Articular chondrocyte of knee joint (primary cell): ENCODE measurements at places on chromosomes 11 and 22. TPM values are rescaled to one million over a fixed set of nuclear protein-coding genes. Genes with fewer than 3 reads are reported as not detected.

The BTBD18 gene
- total RNA-seq = not detected in 2 replicates

The SPTBN2 gene
- total RNA-seq = 0.43 and 0.91 TPM in 2 replicates

The ACP2 gene
- 31.0 and 35.3 TPM in 2 replicates for total RNA-seq

The PRAME gene
- total RNA-seq = 0.13 and 0.43 TPM in 2 replicates

The TPBGL gene
- 0.11 TPM in 1 of 2 replicates, not detected in the other for total RNA-seq

The SLC1A2 gene
- 0.39 and 1.7 TPM in 2 replicates for total RNA-seq

The SPTY2D1 gene
- 22.6 and 24.6 TPM in 2 replicates for total RNA-seq

The SMIM35 gene
- total RNA-seq = not detected in 2 replicates

The RIC3 gene
- 1.2 and 1.6 TPM in 2 replicates for total RNA-seq

The SAA4 gene
- total RNA-seq = not detected in 2 replicates

The MS4A14 gene
- total RNA-seq = not detected in 2 replicates

The RCOR2 gene
- 0.65 and 0.97 TPM in 2 replicates for total RNA-seq

The CYP2D6 gene
- 0.13 and 0.22 TPM in 2 replicates for total RNA-seq

The BCO2 gene
- total RNA-seq = 1.5 and 2.0 TPM in 2 replicates

The CHADL gene
- total RNA-seq = 0.78 and 1.5 TPM in 2 replicates

The OR5B21 gene
- total RNA-seq = 0.22 TPM in 1 of 2 replicates, not detected in the other

The PDE2A gene
- 0.13 and 0.22 TPM in 2 replicates for total RNA-seq

The SPDYC gene
- not detected in 2 replicates for total RNA-seq

The TRABD gene
- 11.2 and 13.5 TPM in 2 replicates for total RNA-seq

The MS4A15 gene
- total RNA-seq = not detected in 2 replicates

The GDPD5 gene
- 19.2 and 22.1 TPM in 2 replicates for total RNA-seq

The PGA3 gene
- 0.39 and 0.54 TPM in 2 replicates for total RNA-seq

The DENND6B gene
- total RNA-seq = 3.7 and 4.4 TPM in 2 replicates

The GALNT18 gene
- total RNA-seq = 16.9 and 20.5 TPM in 2 replicates

The CRYBA4 gene
- not detected in 2 replicates for total RNA-seq

The APOBEC3F gene
- total RNA-seq = 4.1 and 7.8 TPM in 2 replicates

The MAFF gene
- 14.8 and 40.6 TPM in 2 replicates for total RNA-seq

The FOLH1 gene
- not detected in 2 replicates for total RNA-seq

The CCDC73 gene
- not detected in 2 replicates for total RNA-seq

The CNGA4 gene
- 0.13 TPM in 1 of 2 replicates, not detected in the other for total RNA-seq

The SCGB1D2 gene
- total RNA-seq = not detected in 2 replicates

The UCP3 gene
- 0.65 and 1.1 TPM in 2 replicates for total RNA-seq

The TPH1 gene
- total RNA-seq = 0.52 and 1.6 TPM in 2 replicates

The SOX6 gene
- 8.4 and 11.6 TPM in 2 replicates for total RNA-seq

The NNMT gene
- total RNA-seq = 975 and 1,572 TPM in 2 replicates

The TIGD3 gene
- 0.13 TPM in 1 of 2 replicates, not detected in the other for total RNA-seq

The TANGO2 gene
- total RNA-seq = 44.9 and 51.9 TPM in 2 replicates

The OR51B2 gene
- total RNA-seq = not detected in 2 replicates

The FIBIN gene
- total RNA-seq = 6.0 and 14.3 TPM in 2 replicates

The CNTN5 gene
- total RNA-seq = not detected in 2 replicates

The OR52A1 gene
- total RNA-seq = not detected in 2 replicates

The FOSL1 gene
- 13.1 and 26.1 TPM in 2 replicates for total RNA-seq

The B3GAT1 gene
- total RNA-seq = not detected in 2 replicates

The CCDC116 gene
- 0.11 and 0.26 TPM in 2 replicates for total RNA-seq

The LRRC74B gene
- total RNA-seq = not detected in 2 replicates
